H1 (cell line): ENCODE measurements at places on chromosomes 7 and 10. TPM values are rescaled to one million over a fixed set of nuclear protein-coding genes. Genes with fewer than 3 reads are reported as not detected.

DNA sequence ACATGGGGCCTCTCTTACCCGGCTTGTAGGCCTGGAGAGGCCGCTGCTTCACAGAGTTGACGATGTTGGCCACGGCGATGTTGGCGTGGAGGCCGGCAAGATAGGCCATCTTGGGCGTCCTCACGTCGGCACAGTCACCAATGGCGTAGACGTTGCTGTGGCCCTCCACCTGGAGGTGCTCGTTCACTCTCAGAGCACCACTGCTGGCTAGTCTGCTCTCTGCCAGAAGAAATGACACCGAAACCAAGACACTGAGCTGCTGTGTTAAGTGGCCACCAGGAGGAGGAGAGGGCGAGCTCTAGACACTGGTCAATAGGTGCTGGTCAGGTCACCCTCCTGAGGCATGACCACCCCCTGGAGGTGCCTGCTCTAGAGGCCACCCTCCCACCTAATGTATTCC, 17.7 kb downstream of the AIFM2 start:
- DNase-seq: no peak
- H3K27ac ChIP-seq: no peak overlapping the region
- H3K36me3 ChIP-seq: no peaks in the 10 kb centered on the region
- no peaks in the 10 kb centered on the region for H3K27me3 ChIP-seq
- H3K4me1 ChIP-seq: no peaks in the 10 kb centered on the region; the same call in 1 of the 2 replicates

The TMEM273 gene
- not detected in 2 replicates for polyA plus RNA-seq

The GATA3 gene
- 0.02 and 0.11 TPM in 2 replicates for polyA plus RNA-seq

The FAM25G gene
- not detected in 2 replicates for polyA plus RNA-seq

- no peak for DNase-seq
- H3K4me1 ChIP-seq: peaks cover 2% of the 10 kb centered on the region; the same call in 1 of the 2 replicates
- H3K27me3 ChIP-seq: no peaks in the 10 kb centered on the region
These were observed 24.0 kb downstream of the GRM3 start for GRCh38 chr7:86667732-86668131.

DNA sequence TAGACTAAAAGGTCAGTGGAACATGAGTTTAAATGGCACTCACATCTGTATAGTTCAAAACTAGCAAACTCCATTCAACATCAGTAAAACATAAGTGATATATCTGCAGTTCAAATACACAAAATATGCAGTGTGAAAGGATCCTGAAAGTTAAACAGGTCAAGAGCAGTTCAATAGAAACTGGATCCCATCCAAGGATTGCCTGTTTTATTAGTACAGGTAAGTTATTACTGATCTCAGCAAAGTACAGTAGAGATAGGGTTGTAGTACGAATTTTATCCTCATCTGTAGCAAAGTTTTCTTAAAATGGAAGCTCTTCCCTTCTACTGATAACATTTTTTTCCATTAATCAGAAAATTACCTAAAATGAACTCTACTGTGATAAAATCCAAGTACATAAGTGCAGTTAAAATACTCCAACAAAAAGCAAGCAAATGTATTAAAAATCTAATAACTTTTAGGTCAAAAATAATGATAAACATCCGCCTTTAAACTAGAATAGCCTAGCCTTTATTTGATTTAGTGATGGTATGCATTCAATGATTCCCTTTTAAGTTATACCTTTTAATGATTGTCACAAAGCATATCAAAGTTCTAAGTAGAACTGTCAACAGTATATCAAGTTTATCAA, 2.2 kb downstream of the ZNF800 start:
- no peak overlapping the region for H3K27ac ChIP-seq
- no peak for DNase-seq
- no peaks in the 10 kb centered on the region; the same call in 1 of the 2 replicates for H3K4me1 ChIP-seq
- no peak overlapping the region for H3K4me3 ChIP-seq
- H3K27me3 ChIP-seq: peaks cover 26% of the 10 kb centered on the region

DNA sequence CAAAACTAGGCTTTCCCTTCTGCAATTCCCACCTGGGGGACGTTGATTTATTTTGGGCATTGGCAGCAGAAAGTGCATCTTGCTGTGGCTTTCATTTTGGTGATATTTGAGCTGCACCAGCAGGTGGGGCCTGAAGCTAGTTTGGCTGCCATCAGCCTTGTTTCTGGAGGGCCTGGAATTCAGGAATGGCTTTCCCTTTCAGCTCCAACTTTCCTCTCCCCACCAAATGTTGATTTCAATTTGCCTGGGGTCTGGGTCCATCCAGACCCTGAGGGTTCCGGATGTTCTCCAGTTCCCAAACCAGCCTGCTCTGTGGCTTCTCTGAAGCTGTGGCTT, 640.4 kb downstream of the TYW1 start:
- no peaks in the 10 kb centered on the region for H3K36me3 ChIP-seq
- no peaks in the 10 kb centered on the region for H3K27me3 ChIP-seq
- no peak overlapping the region for H3K27ac ChIP-seq
- H3K4me1 ChIP-seq: no peaks in the 10 kb centered on the region
- no peak for DNase-seq

The PNLIPRP2 gene
- 0.11 and 0.13 TPM in 2 replicates for polyA plus RNA-seq

The CPA4 gene
- 0.03 TPM in 1 of 2 replicates, not detected in the other for polyA plus RNA-seq

The GPR158 gene
- 0.11 and 0.14 TPM in 2 replicates for polyA plus RNA-seq

The SLC25A13 gene
- 22.1 and 30.8 TPM in 2 replicates for polyA plus RNA-seq

GRCh38 chr7:152894295-152895170, 135.0 kb downstream of the ACTR3B start:
- peak; percentile 85 for DNase-seq
- no peaks in the 10 kb centered on the region for H3K27me3 ChIP-seq
- H3K4me1 ChIP-seq: peaks cover 1% of the 10 kb centered on the region; the same call in 1 of the 2 replicates
- H3K27ac ChIP-seq: no peak overlapping the region
- H3K36me3 ChIP-seq: no peaks in the 10 kb centered on the region

DNA sequence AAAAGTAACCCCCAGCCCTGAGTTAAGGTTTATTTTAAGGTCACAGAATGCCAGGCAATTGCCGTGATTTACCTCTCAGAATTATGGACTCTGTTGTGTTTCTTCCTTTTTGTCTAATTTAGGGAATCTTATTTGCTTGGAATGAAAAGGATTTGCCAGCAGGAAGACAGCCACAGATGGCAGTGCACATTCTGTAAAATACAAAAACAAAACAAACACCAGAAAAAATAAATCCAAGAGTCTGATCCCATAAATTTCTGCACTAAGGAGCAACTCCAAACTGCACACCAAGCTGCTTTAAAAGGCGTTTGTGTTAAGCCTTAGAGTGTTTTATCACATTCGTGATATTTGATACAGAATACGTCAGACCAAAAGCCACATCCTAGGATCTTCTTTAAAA, 199.0 kb upstream of the C7orf33 start:
- no peak overlapping the region for H3K27ac ChIP-seq

GRCh38 chr10:72344932-72345331, 9.8 kb downstream of the DNAJB12 start:
- H3K4me1 ChIP-seq: no peaks in the 10 kb centered on the region
- no peaks in the 10 kb centered on the region for H3K27me3 ChIP-seq
- H3K4me3 ChIP-seq: no peak overlapping the region

DNA sequence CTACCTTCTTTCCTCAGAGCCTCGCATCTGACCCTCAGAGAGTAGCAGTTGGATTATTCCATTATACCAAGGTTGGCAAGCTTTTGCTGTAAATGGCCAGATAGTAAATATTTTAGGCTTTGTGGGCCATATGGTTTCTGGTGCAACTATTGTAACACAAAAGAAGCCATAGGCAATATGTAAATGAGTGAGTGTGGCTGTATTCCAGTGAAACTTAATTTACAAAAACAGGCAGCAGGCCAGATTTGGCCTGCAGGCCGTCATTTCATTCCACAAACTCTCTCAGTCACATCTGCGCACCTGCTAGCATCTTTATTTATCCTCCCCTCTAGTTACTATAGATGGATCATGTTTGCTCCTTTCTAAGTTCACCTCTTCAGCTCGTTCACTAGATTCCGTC, 6.7 kb downstream of the ZNF518A start:
- no peaks in the 10 kb centered on the region for H3K27me3 ChIP-seq
- DNase-seq: no peak
- H3K4me3 ChIP-seq: no peak overlapping the region
- H3K4me1 ChIP-seq: no peaks in the 10 kb centered on the region
- peaks cover 6% of the 10 kb centered on the region; the same call in 1 of the 2 replicates for H3K36me3 ChIP-seq

DNA sequence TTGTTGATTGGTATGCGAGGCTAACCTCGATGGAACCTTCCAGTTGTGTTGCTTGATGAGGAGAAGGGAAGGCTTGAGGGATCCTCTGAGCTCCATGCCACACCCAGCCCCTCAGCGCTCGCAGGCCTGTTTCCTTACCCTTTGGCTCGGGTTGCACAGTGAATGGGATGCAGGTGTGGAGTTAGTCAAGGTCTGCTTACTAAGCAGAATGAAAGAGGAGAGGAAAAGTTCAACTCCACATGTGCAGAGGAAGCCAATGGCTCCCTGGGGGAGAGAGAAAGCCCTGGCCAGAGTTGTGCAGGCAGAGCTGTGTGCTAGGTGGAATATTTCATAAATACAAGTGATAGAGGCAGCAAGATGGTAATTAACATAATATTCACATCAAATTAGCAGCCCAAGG, 85.5 kb downstream of the JCAD start:
- no peak overlapping the region for H3K4me3 ChIP-seq
- no peak overlapping the region for H3K27ac ChIP-seq
- no peaks in the 10 kb centered on the region for H3K27me3 ChIP-seq
- no peak for DNase-seq
- H3K4me1 ChIP-seq: no peaks in the 10 kb centered on the region
- no peaks in the 10 kb centered on the region; the same call in 1 of the 2 replicates for H3K36me3 ChIP-seq

DNA sequence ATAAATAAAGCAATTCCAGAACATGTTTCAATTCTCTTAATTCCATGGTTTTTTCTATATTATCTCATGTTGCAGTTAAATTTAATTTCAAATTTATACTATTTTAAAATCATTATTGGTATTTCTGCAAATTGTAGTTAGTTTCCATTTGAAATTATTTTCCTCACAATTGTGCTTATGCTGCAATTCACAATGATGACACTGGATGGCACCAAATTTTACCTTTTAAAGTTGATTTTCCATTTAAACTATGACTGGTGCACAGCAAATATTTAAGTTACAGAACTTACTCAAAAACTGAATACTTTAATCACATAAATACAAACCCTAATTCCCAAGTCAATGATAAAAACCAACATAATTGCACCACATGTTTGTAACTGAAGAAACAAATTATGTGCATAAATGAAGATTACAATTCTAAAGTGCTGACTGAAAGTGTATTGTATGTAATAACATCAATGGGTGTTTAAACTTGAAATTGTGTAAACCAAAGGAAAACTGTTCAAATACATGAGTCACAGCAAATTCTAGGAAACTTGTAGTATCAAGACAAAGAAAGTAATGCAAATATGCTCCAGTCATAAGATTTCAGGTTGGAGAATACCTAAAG, 75.3 kb upstream of the AASS start:
- H3K27me3 ChIP-seq: no peaks in the 10 kb centered on the region
- no peaks in the 10 kb centered on the region for H3K36me3 ChIP-seq
- no peak overlapping the region for H3K4me3 ChIP-seq
- no peaks in the 10 kb centered on the region for H3K4me1 ChIP-seq

GRCh38 chr10:35425595-35425994, 89.3 kb downstream of the CCNY start:
- H3K36me3 ChIP-seq: no peaks in the 10 kb centered on the region
- H3K27ac ChIP-seq: no peak overlapping the region
- no peak for DNase-seq
- no peak overlapping the region for H3K4me3 ChIP-seq
